ENCODE measurements at places on chromosomes 2 and 18.

GRCh38 chr2:203948733-203949132, 12.2 kb downstream of the ICOS start:
- no peak for DNase-seq

DNA sequence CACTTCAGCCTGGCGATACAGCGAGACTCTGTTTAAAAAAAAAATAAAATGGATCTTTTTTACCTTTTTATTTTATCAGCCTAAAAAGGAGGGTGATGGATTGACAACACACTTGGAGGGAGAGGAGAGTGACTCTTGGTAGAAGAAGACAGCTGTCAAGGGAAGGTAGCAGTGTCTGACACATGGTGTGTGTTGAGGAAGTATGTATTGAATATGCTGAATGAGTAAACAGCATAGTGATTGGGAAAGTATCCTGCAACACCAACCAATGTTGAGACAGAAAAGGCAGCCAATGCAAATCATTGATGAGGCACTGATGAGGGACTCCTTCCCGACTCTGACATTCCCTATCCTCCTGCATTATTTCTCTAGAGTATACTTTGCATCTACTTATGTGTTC, 306.4 kb downstream of the LPIN1 start:
- DNase-seq: no peak

DNA sequence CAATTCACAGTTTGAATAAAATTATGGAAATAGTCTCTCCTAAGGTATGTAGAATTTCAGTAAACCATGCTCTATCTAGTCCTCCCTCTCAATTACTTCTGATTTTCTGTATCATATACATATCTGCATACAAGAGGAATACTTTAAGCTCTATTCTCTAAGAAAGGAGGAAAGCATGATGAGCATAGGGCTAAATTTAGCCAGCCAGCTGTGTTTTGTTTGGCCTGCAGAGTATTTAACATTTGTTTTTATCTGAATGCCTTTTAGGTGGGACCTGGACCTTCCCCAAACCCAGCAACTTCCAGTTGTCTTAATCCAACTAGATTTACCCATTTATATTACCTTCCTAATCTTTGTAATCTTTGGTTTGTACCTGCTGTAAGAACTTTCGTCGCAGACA, 42.2 kb upstream of the FAM117B start:
- DNase-seq: no peak

GRCh38 chr2:45602624-45603023, 8.4 kb downstream of the SRBD1 start:
- no peak for DNase-seq

GRCh38 chr2:71891719-71892422, 255.8 kb downstream of the CYP26B1 start:
- DNase-seq: no peak

All from Right ventricle myocardium superior (tissue), 1 donor.